ENCODE measurements at places on chromosomes 6 and 20.

GRCh38 chr6:7895125-7895423, 15.5 kb downstream of the TXNDC5 start:
- no peak for DNase-seq

GRCh38 chr20:41428285-41428684, 61.7 kb upstream of the EMILIN3 start:
- no peak for DNase-seq

- no peak for DNase-seq
Observed at GRCh38 chr6:157989541-157990289, 8.1 kb downstream of the SYNJ2 start.

DNA sequence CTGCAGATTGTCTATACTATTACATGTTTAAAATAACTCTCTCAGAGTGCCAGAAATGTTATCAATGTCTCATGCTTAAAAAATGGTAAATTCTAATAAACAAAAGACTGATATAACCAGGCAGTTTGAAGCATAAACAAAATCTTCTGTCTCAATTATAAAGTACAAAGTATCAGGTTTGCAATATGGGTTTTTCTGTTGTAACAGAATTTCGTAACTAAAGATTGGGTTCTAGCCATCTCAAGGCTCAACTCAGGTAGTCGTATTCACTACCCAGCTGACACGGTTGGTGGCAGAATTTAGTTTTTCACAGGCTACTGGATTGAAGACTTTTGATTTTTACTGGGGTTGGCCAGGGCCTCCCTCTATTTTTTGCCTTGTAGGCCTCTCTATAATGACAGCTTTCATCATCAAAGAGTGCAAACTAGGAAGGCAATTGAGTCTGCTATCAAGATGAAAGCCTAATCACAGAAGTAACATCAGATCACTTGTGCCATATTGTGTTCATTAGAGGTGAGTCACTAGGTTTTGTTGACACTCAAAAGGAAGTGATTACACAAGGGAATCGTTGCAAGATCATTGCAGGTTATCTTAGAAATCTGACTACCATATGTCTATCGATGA, 3.6 kb downstream of the CYP39A1 start:
- no peak for DNase-seq

DNA sequence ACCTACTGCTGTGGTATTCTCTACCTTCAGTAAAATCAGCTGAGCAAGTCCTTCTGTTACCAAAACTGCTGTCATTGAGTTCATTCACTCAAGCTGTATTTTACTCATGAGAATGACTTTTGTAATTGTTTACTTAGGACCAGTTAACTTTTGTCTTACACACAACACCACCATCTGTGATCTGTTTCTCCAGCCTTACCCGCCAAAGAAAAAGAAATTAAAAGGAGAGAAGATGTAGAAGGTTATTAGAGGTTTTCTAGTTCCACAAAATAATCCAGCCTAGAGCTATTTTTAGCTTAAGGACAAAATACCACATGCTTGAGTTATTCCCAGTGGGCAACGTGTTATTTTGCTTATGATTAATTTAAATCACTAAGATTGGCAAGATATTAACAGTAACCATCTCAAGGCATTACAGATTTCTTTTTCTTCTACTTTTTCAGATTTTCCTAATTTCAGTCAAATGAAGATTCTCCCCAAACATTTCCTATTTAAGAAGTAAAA, 38.2 kb downstream of the FAM8A1 start:
- no peak for DNase-seq

DNA sequence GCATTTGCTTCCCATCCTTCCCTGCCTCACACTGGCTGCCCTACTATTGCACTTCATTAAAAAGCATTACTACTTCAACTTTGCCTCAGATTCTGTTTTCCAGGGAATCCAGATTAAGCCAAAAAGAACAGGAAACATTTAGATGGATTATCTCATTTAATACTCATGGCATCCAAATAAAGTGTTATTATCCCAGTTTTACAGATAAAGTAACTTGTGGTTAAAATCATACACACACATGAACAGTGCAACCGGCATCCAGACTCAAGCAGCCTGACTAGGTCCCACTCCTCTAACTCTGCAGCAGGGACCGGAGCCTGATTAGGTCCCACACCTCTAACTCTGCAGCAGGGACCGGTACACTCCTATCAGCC, 72.3 kb downstream of the GPR6 start:
- no peak for DNase-seq

DNA sequence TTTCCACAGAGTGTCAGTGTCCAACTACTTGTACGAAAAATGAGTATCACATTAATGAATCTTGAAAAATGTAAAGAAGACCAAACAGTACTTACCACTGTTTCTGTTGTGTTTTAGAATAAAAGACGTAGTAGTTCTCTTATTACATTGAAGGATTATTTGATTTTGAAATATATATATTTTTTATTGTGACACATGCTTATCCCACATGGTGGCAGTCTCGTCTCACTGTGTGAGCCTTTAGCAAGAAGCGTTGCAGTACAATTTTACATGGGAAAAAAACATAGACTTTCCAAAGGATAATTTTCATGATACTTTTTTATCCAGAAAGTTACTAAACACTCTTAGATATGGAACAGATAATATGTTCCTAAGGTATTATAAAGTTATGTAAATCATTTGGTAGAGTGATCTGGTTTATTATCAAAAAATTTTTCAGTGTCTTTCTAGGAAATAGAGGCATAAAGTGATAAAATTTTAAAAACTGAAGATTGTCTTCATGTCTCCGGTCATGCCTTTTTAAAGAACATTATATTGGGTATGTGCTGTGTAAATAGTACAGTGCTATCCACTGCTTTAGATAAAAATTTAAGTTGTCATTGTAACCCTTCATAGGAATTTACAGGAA, 117.5 kb upstream of the SAMD5 start:
- no peak for DNase-seq

DNA sequence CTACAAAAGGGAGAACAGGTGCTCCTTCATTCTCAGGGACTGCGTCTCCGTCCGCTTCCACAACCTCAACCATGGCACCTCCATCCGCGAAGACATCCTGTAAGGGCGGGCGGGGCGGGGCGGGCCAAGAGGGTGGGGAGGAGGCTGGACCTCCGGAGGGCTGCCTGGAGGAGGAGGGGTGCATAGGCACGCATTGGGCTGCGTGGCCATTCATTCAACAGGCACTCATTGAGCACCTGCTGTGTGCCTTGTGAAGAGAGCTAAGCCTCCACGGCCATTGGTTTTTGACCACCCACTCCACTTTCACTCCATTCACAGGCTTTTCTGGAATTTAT, 435 bp downstream of the ZSWIM3 start:
- DNase-seq, result no peak

- no peak for DNase-seq
Observed at GRCh38 chr20:11375335-11375734, 542.4 kb upstream of the BTBD3 start.

DNA sequence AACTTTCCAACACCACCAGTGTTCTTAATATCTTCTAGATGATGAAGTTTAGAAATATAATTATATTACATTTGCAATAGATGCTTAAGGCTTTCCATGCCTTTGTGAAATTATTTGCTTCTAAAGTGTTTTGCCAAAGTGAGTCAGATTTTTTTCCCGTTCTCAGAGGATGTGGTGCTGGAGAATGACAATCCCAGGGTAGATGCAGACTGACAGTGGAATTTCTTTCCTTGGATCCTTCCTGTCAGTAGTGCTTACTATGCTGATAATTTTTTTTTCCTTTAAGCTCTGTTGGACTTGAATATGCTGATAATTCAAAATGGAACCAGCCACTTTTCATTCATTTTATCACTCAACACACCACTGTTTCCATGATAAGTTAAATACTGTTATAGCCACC, 59.9 kb upstream of the SOX4 start:
- DNase-seq, result no peak
